HCT116 (cell line): ENCODE measurements at places on chromosomes 7 and 10. TPM values are rescaled to one million over a fixed set of nuclear protein-coding genes. Genes with fewer than 3 reads are reported as not detected.

GRCh38 chr7:5363729-5364128 is 59.9 kb downstream of the TNRC18 start:
- no peak overlapping the region for H3K27ac ChIP-seq
- no peak for DNase-seq
- peaks cover 6% of the 10 kb centered on the region; the same call in 1 of the 2 replicates for H3K4me1 ChIP-seq
- no peaks in the 10 kb centered on the region for H3K27me3 ChIP-seq

The NPFFR1 gene
- 0.02 TPM for total RNA-seq

The GJD4 gene
- not detected for total RNA-seq

The TCAF2 gene
- total RNA-seq, result 1.3 TPM

The ZNF117 gene
- 2.5 TPM for total RNA-seq

DNA sequence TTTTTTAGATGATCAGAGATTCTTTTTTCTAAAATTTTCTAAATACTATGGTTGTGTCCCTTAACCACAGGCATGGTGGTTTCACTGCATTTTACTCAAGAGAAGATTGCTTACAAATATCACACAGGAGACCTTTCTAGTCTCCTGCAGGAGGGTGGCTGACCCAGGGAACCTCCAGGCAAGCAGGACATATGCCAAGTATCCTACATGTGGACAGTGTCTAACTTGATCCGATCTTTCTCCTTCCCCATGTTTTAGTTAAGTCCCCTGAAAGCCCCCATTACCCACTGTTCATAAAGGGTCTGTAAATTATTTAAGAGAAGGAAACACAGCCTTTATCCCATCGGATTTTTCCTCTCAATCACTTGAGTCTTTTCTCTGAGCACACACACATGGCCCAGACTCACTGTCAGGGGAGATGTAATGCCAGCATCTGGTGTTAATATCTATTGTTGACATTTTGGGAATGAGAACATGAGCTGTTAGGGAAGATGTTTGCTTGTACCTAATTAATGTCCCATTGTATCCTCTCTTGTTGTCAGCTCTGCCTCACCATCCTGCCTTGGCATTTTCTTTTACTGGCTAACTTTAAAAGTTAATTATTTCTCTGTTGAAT is 755.2 kb downstream of the AUTS2 start:
- no peaks in the 10 kb centered on the region for H3K27me3 ChIP-seq
- no peaks in the 10 kb centered on the region for H3K4me1 ChIP-seq
- H3K36me3 ChIP-seq, result no peaks in the 10 kb centered on the region
- H3K27ac ChIP-seq, result no peak overlapping the region
- DNase-seq, result no peak

GRCh38 chr10:6615971-6616370 is 35.9 kb upstream of the PRKCQ start:
- no peaks in the 10 kb centered on the region for H3K36me3 ChIP-seq
- H3K27ac ChIP-seq, result no peak overlapping the region
- peaks cover 46% of the 10 kb centered on the region for H3K27me3 ChIP-seq
- no peak overlapping the region for H3K4me3 ChIP-seq
- DNase-seq, result no peak

DNA sequence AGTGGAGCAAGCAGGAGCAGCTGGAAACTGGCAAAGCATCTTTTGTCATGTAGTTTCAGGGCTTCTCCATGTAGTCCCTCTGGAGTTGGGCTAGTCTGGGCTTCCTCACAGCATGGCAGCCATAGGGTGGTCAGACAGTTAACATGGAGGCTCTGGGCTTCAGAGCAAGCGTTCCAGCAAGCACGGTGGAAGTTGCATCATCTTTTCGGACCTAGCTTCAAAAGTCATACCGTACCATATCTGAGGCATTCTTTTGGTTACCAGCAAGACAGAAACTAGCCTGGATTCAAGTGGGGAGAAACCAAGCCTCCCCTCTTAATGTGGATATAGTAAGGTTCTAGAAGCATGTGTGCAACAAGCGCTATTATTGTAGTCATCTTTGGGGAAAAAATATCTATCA is 135.0 kb downstream of the HTR7 start:
- no peaks in the 10 kb centered on the region for H3K36me3 ChIP-seq
- H3K27ac ChIP-seq, result no peak overlapping the region
- no peaks in the 10 kb centered on the region for H3K27me3 ChIP-seq
- H3K4me3 ChIP-seq, result no peak overlapping the region

The CACNA2D1 gene
- total RNA-seq, result 0.27 TPM
